Stimulated activated CD8-positive, alpha-beta memory T cell treated with anti-CD3 and anti-CD28 coated beads, Interleukin-15, amount 100 ng/mL, for 24 hours (primary cell): ENCODE measurements at places on chromosomes 3 and 15.

DNA sequence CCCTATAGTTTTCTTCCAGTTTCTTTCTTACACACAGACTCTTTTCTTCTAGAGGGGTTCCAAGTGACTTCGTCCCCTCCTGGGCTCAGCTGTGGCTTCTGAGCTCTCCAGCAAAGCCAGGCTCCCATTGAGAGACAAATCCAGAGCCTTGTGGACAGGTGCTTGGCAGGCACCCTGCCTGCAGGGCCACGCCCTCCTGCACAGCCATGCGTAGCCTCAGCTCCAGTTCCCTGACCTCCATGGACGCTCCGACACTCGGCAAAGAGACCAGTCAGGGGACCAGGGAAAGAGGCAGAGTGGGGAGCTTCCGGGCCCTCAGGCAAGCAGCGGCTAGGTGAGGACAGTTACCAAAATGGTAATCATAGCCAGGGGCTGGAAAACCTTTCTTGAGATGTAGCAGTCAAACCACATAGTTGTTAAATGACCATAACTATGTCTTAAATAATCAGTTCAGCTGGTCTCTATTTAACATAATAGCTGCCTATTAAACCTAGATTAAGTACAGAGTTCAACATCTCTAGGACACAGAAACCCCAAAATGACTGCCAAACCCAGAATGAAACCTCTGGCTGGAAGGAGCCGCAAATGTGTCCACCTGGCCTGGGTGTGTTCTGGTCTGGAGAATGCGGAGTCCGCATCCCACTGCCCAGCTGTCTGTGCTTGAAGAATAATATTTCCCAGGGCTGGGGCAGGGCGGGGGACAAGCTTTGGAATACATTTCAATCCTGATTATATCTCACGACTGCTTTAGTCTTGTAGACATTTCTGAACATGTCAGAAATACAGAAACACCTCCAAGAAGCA lies 69.3 kb upstream of the RGMA start:
- no peak for DNase-seq

DNA sequence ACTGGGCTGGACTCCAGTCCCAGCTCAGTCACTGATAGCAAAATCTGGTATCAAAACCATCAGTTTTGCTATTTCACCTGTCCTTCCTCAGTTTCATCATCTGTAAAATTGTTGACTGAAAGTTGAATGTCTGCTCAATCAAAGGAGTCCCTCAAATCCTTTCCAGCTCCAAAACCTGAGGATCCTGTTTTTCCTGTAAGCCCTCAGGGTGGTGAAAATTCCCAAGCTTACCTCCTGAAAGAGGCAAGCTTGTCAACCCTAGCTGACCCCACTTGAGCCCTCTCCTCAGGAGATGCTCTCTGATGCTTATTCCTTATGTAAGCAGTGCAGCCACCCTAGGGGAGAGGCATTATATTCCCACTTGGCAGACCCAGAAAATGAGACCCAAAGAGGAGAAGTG lies 82.6 kb downstream of the HMG20A start:
- no peak for DNase-seq

DNA sequence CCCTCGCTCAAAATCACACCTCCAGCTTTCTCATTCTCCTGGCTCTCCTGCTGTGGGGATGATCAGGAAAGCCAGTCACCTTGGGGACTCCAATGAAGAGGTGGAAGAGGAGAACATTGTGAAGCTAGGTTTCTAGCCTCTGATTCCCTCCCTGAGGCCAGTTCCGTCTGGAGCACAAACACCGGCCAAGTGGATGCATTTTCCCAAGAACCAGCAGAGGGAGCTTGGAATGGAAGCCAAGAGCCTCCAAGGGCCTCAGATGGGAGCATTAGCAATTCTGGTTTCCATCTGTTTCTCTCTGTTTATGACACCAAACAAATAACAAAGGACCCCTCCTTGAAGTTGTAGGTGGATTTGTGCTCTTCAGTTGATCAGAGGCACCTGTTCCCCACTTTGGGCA lies 40.6 kb upstream of the NMNAT3 start:
- DNase-seq = no peak

- no peak for DNase-seq
Measured at GRCh38 chr3:195032955-195033354, 238.0 kb downstream of the XXYLT1 start.

DNA sequence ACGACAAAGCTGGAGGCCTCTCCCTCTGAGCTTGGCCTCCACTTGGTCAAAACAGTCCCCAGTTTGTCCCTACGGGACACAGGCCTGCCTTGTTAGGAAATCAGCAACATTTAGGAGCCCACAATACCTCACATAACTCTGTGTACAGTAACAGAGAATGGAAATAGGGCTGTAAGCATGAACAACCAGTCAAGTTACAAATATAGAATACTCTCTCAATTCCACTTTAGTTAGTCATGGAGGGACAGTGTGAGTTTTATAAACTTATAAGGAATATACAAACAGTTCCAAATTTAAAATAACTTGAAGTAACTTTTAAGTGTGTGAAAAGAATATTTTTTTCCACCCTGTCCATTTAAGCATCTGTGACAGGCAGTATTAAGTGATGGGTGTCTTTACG lies 129.4 kb downstream of the PGPEP1L start:
- no peak for DNase-seq

- no peak for DNase-seq
Measured at GRCh38 chr15:95874637-95875036, 455.9 kb upstream of the NR2F2 start.

- DNase-seq = no peak
Measured at GRCh38 chr15:29698030-29698701, 124.1 kb downstream of the TJP1 start.

- no peak for DNase-seq
Measured at GRCh38 chr15:64731805-64732151, 43.6 kb downstream of the RBPMS2 start.

GRCh38 chr15:28125673-28126651 lies 26.8 kb upstream of the OCA2 start:
- DNase-seq = no peak

- DNase-seq = no peak
Measured at GRCh38 chr3:105676621-105677300, 192.1 kb downstream of the CBLB start.

- no peak for DNase-seq
Measured at GRCh38 chr15:47486040-47486439, 231.3 kb upstream of the SEMA6D start.

DNA sequence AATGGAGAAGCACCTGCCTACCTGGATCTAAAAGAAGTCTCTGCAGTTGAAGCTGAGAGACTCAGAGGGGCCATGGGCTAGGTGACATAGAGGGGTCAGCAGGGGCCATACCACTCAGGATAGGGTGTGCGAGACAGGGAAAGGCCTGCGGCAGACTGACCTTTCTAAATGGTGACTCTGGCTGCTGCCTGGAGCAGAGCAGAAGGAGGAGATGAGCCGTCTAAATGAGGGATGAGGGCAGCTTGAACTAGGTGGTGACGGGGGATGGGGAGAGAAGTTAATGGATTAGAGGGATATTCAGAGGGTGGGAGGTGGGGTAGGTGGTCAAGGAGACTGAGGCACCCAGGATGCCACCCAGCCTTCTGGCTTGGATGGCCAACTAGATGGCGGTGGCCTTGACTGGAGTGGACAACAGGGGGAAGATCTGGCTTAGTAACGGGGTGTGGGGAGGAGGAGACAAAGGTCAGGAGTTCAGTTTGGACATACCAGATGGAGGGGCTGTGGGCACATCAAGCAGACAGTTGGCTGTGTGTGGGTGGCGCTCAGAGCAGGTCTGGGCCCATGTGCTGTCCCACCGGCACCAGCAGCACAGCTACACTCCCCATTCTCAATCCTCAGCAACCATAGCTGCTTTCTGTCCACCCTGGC lies 3.2 kb upstream of the ITIH1 start:
- DNase-seq = no peak

- DNase-seq = no peak
Measured at GRCh38 chr15:57550640-57551039, 41.1 kb upstream of the MYZAP start.

DNA sequence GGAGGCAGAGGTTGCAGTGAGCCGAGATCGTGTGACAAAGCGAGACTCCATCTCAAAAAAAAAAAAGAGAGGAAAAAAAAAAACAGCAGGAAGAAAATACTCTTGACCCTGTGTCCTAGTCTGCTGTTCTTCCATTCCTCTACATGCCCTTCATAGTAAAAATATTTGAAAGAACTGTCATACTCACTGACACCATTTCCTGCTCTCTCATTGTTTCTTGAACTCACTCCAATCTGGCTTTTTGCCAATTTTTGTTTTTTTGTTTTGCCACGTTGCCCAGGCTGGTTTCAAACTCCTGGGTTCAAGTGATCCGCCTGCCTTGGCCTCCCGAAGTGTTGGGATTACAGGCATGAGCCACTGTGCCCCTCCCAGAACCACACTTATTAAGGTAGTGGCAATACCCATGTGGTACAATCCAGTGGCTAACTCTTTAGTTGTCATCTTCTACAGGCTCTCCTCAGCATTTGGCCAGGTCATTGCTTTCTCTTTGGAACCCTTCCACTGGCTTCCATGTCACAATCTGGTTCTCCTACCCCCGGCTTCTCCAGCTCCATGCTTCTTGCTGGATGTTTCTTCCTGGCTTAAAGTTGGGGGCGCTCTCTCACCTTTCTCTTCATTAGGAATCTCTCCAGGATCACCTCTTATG lies 238.2 kb upstream of the C2CD4B start:
- no peak for DNase-seq

DNA sequence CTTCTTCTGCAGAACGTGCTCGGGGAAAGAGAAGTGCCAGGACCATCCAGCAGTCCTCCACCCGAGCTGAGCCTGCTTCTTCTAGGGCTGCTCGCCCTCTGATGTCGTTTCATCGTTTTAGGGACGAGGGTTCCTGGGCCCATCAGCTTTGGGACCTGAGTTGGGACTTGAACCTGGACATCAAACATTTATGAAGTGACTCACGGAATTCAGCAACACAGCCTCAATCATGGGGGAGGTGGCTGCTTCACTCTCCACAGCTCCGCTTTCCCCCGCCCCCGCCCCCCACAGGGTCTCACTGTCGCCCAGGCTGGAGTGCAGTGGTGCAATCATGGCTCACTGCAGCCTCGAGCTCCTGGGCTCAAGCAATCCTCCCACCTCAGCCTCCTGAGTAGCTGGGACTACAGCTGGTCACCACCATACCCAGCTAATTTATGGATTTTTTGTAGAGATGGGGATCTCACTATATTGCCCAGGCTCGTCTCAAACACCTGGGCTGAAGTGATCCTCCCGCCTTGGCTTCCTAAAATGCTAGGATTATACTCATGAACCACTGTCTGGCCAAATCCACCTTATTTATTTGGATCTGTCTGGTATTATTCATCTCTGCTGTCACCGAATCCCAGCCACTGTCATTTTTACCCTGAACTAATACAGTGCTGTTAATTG lies 725 bp upstream of the SCAMP2 start:
- DNase-seq = no peak

GRCh38 chr15:93070132-93070531 lies 18.9 kb downstream of the RGMA start:
- no peak for DNase-seq

GRCh38 chr15:49196856-49197255 lies 26.8 kb downstream of the GALK2 start:
- DNase-seq = no peak

GRCh38 chr15:59166166-59166565 lies 40.5 kb upstream of the LDHAL6B start:
- DNase-seq = no peak

DNA sequence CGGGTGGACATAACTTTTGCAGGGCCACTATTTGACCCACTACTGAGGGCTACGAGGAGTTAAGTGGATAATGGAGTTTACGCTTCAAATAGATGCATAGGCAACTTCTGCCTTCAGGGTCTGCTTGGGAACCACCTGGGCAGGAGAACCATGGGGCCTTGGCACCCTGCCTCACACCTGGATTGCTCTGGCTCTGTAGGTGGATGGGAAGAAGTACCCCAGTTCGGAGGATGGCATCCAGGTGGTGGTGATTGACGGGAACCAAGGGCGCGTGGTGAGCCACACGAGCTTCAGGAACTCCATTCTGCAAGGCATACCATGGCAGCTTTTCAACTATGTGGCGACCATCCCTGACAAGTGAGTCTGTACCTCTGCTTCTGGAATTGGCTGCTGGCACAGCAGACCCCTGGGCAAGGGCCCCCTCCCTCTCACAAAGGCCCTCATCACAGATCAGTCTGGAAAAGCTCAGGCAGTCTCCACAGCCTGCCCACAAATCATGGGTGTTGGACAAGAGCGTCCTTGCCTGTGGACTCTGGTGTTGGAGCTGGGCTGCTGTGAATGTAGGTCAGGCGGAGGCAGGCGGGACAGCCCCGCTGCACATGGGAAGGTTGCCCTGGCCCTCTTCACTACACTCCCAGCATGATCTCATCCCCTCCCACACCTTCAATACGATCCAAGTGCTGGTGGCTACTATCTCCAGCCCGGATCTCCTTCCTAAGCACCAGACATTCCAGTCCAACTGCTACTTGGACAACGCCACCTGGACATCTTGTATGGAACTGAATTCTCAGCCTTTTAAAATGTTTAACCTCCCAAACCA lies 46.7 kb downstream of the MESD start:
- no peak for DNase-seq

DNA sequence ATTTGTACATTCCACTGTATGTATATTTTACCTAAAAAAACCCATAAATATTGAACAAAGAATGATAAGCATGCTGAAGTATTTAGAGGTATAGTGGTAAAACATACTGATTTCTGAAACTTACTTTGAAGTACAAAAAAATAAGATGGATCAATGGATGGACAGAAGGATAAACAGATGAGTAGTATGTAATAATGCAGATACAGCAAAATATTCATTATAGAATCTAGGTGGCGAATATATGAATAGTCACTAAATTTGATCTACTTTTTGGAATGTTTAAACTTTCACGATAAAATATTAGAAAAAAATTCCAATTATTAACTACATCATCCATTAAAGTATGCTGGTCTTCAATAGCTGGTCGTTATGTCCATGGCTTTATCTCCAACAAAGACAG lies 51.9 kb upstream of the GNB4 start:
- no peak for DNase-seq

- DNase-seq = no peak
Measured at GRCh38 chr3:34218706-34219385, 420.4 kb downstream of the PDCD6IP start.

DNA sequence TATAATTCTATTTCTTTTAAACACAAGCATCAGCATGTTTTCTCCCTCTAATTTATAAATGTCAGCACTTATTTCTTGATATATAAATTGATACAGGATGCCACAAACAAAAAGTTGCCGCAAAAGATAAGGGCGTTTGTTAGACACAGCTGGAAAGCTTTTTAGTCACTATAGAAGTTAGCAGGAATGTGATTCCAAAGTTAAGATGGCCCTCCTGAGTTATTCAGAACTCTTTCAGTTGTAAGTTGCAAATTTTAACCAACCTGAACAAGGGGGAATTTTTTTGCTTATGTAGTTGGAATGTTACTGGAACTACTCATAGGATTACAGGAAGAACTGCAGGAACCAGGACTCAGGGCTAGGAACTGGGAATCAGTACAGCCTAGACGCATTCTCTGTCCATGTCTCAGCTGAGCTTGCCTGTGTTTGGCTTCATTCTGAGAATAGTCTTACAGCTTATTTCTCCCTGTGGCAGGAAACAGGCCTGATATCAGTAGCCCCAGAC lies 166.3 kb downstream of the VGLL4 start:
- DNase-seq = no peak

DNA sequence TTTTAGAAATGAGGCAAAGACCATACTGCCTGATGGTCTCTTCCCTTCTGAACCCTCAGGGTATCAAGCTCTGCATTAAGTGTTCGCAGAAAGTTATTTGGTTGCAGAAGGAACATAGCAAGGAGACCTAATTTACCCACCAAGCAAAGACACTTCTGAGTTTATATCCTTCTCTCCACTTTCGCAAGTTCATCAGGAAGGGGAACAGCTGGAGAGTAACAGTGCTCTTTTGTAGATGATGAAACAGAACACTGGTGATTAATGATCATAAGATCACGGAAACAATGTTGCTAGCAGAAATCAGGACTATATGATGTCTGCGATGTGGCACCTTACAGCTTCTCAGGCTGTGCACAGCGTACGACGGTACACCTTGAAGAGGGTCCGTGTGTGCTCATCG lies 62.1 kb downstream of the NCEH1 start:
- DNase-seq = no peak
